ENCODE measurements at places on chromosomes 6 and 20. TPM values are rescaled to one million over a fixed set of nuclear protein-coding genes. Genes with fewer than 3 reads are reported as not detected.

TDRD6 gene
- not detected for total RNA-seq

IRF4 gene
- not detected for total RNA-seq

PSORS1C1 gene
- total RNA-seq: 1.1 TPM

RAB44 gene
- total RNA-seq: under 0.01 TPM

ATP6V1G2 gene
- 0.14 TPM for total RNA-seq

CD40 gene
- 49.7 TPM for total RNA-seq

SFTA2 gene
- 8.7 TPM for total RNA-seq

KCNB1 gene
- total RNA-seq: not detected

DNA sequence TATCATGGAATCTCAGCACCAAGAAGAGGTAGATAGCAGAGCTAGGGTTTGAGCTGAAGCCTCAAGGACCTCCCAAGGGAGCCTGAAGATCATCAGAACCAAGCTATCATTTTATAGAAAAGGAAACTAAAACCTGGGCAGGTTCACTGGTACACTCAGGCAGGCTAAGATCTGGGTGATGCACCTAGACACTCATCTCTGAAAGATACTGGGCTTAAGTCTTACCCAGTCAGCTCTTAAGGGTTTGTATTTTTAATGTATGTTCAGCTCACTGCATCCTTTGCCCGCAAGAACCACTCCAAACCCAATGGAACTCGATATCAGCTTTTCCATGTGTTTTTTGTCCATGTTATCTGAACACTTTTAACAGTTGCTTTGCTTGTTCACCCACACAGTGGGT, 78.0 kb upstream of the SLC22A16 start:
- no peak for DNase-seq

DNA sequence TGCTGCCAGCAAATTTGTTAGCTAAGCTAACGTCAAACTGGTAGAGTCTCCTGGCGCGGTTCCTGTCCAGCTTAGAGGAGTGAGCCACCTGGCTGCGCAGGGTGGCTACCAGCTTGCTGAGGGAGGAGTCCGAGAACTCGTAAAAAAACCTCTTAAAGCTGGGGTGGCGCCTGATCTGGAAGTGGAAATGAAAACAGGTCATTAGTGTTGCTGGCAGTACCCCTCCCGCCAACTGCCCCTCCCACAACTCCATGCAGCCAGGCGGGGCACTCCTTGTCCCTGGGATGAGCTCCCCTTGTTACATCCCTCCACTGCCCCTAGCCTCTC, 17.3 kb downstream of the BNIP5 start:
- DNase-seq: no peak

GRCh38 chr20:47620808-47621805, 119.4 kb downstream of the NCOA3 start:
- peak; percentile 22 for DNase-seq

GRCh38 chr6:35678021-35678654, 10.6 kb downstream of the FKBP5 start:
- DNase-seq: no peak

- no peak for DNase-seq
Measured at GRCh38 chr6:163409712-163410111, 4.8 kb upstream of the QKI start.

GRCh38 chr6:10414756-10415616, at the start of gene TFAP2A:
Gene TFAP2A (minus strand): TSS chr6:10415074. CDS start chr6:10414991, 83 bp downstream.
- DNase-seq: no peak

DNA sequence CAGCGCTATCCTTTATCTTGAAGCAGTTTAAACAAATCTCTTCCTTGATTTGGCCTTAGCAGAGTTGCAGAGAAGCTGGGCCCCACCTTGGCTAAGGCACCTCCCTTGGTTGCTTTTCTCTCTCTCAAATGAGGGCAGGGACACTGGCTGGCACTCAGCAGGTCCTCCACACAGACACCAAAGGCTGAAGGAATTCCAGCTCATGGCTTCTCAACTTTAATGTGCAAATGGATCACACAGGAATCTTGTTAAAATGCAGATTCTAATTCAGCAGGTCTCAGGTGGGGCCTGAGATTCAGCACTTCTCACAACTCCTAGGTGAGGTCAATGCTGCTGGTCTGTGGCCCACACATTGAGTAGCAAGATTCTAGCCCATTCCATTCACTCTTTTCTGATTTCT, 25.7 kb downstream of the RIMS4 start:
- DNase-seq: no peak

GRCh38 chr20:40654876-40655275, 34.2 kb downstream of the MAFB start:
- no peak for DNase-seq

- DNase-seq: no peak
Measured at GRCh38 chr20:34557936-34558319, 590 bp upstream of the MAP1LC3A start.

DNA sequence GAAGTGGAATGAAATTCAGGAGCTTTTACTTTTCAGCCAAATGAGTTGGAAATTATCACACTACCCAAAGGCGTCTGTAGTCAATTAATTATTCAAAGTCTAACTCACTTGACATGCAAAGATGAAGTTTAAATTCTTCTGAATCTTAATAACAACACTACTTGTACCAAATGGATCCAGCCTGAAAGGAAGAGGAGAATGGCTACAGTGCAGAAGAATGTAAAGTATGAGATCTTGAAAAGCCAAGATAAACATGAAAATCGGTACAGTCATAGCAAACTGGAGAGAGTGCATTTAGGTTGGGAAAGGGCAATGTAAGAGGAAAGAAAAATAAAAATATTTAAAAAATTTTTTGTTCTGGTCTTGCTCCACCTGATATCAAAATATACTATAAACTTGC, 195.5 kb downstream of the SIM1 start:
- DNase-seq: no peak

DNA sequence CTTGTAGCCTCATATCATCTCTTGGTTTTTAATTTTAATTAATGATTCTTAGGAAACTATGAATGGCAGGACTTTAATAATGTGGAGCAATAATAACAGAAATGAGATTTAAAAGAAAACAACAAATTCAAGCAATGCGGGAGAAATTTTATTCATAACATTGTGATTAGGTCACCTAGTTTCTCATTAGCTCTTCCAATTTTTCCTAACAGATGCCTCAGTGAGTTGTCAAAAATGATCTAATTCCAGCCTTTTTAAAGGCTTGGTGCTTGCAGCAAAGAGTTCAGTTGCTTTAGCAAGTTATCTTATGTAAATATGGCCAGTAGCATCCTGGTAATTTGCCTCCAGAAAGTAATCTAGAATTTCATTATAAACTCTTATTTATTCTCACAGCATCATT, 20.4 kb downstream of the PDE7B start:
- DNase-seq: peak; percentile 59

- DNase-seq: no peak
Measured at GRCh38 chr20:24781418-24781980, 167.6 kb upstream of the CST7 start.

GRCh38 chr6:33313709-33314514, at the start of gene TAPBP:
Gene TAPBP (minus strand): TSS chr6:33314078. CDS start chr6:33314041, 37 bp downstream.
- no peak for DNase-seq

GRCh38 chr6:40764726-40765125, 177.6 kb upstream of the LRFN2 start:
- DNase-seq: no peak

DNA sequence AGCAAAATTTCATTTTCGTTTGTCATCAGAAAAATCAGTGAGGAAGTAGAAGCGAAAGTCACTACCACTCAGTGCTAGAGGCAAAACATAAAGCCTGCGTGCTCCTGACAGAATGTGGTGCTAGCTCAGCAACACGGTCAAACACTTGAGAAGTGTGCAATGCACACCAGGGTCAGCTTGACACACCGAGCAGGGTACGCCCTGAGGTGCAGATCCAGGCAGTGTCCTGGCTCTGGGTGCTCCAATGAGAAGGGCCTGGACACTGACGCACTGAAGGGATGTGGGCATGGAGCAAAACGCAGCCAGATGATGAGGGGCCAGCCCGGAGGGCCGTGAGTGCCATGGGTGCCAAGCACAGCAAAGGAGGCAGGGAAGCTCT, 5.9 kb downstream of the RNASET2 start:
- DNase-seq: no peak

- DNase-seq: peak; percentile 78
Measured at GRCh38 chr20:36085686-36086267, 68.8 kb upstream of the EPB41L1 start.

DNA sequence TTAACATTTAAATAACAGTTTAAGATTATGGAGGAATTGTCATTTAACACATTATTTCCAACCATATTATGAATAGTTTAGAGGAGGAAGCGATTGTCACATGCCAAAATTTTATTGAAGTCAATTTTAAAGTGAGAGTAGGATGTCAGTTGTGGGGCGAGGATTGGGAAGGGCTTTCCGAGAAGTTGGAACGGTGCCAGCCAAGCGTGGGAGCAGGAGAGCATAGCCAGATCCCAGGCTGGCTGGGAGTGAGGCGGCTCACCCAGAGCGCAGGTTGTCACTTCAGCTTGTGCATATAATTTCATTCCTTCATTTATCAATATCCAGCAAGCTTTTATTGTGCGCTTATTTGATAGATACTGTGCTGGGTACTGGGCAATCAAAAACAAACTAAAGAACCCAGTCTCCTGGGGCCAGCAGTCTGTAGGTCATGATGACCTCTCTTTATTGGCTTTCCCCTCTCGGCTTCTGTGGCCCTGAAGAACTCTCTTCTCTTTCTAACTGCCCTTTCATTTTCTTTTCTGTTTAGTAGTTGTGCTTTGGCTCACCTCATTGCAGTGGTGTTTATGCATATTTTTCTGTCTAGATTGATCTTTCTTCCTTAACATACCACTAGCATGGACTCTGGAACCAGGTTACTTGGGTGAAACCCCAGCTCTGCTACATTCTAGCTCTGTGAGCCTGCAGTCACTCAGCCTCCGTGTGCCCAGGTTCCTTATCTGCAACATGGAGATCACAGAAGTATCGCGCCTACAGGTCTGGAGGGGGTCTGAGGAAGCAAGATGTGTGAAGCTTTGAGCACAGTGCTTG, 6.4 kb downstream of the CEP43 start:
- no peak for DNase-seq

All from epithelial cell of proximal tubule (primary cell).